Large intestine (tissue), 12 donors: ENCODE measurements at places on chromosomes 16 and 17.

GRCh38 chr16:72856797-72857196 is 191.1 kb downstream of the ZFHX3 start:
- H3K4me3 ChIP-seq = no peak overlapping the region
- no peaks in the 10 kb centered on the region for H3K36me3 ChIP-seq
- no peak overlapping the region for H3K27ac ChIP-seq

DNA sequence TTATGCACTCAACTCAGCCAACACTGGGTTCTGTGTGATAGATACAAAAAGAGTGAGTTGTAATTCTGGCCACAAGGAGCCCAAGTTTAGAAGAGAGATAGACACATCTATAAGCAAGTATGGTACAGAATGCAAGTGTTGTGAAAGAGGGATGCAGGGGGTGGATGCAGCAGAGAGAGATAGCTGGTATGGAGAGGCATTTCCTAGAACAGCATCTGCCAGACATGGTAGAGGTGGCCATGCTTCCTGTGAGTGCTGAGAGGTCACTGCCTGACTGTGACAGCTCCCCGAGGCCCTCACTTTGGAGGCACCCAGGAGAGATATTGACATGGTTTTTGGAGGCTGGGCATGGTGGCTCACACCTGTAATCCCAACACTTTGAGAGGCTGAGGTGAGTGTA is 2.0 kb upstream of the KRTAP16-1 start:
- H3K4me1 ChIP-seq = no peaks in the 10 kb centered on the region
- H3K36me3 ChIP-seq = no peaks in the 10 kb centered on the region
- H3K27ac ChIP-seq = no peak overlapping the region

- H3K27me3 ChIP-seq = no peaks in the 10 kb centered on the region
- no peaks in the 10 kb centered on the region for H3K4me1 ChIP-seq
- H3K36me3 ChIP-seq = no peaks in the 10 kb centered on the region
- no peak overlapping the region for H3K4me3 ChIP-seq
- H3K27ac ChIP-seq = no peak overlapping the region
- no peak for DNase-seq
Observed at GRCh38 chr17:8846768-8847211, 20.7 kb downstream of the PIK3R6 start.

DNA sequence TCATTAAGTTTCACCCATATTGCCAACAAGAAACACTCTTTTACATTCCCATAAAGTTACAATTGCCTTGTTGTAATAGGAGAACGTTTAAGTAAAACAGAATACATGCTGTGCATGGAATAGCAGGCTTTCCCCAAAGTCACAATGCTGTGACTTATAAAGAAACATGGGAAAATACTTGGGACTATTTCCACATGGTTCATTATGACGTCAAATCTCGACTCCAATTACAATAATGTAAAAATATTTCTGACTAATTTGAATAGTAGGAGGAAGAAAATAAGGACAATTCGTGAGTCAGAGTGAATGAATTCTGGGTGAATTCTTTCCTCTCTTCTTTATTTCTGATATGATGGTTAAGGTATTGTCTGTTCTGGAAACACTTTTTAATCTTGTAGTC is 52.8 kb downstream of the CDH11 start:
- DNase-seq = no peak
- H3K4me1 ChIP-seq = no peaks in the 10 kb centered on the region
- H3K27ac ChIP-seq = no peak overlapping the region
- H3K27me3 ChIP-seq = no peaks in the 10 kb centered on the region

DNA sequence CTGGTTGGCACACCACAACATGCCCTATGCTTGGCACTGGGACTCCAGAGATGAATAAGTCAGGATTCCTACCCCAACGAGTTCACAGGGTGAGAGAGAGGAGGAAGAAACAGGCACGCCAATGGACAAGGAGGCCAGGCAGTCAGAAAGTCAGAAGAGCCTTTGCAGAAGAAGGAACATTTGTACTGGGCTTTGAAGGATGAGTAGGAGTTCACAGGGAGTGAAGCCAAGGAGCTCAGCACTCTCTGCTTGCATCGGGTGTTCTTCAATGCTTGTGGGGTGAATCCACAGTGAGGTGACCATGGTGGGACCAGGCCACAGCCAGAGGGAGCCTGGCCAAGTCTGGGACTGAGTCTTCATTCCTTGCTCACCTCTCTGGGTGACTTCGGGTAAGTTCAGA is 47.5 kb downstream of the AIPL1 start:
- no peaks in the 10 kb centered on the region for H3K4me1 ChIP-seq
- no peaks in the 10 kb centered on the region for H3K36me3 ChIP-seq
- no peak overlapping the region for H3K27ac ChIP-seq
- no peak overlapping the region for H3K4me3 ChIP-seq
- peaks cover 2% of the 10 kb centered on the region for H3K27me3 ChIP-seq
